Stimulated activated CD8-positive, alpha-beta memory T cell treated with anti-CD3 and anti-CD28 coated beads, Interleukin-15, amount 100 ng/mL, for 48 hours (primary cell): ENCODE measurements at places on chromosomes 11 and 22.

GRCh38 chr11:102293873-102294601 is 23.2 kb upstream of the BIRC3 start:
- no peak for DNase-seq

DNA sequence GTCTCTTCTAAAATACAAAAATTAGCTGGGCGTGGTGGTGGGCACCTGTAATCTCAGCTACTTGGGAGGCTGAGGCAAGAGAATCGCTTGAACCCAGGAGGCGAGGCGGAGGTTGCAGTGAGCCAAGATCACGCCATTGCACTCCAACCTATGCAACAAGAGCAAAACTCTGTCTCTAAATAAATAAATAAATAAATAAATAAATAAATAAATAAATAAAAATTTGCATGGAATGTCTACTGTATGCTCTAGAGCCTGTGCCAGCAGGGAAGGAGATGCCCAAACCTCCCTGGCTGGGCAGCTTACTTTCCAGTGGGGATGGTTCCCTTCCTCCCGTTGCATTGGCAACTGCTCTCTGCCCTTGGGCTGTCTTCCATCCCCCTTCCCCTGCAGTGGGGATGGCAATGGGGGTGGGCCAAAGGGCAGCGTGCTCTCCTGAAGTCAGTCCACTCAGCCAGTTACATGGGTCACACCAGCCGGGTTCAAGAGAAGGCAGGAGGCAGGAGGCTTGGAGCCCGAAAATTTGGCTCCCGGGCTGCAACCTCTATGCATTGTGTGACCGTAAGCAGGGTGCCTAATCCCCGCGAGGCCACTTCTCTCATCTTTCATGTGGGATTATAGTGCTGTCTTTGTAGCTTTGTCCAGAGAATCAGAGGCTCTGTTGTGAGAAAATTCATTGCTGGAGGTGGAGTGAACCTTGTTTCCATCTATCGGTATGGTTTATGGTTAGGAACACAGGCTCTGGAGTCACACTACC is 1.4 kb upstream of the LRRC10B start:
- DNase-seq: no peak

- DNase-seq: no peak
Observed at GRCh38 chr22:36733271-36733670, 29.7 kb upstream of the CACNG2 start.

DNA sequence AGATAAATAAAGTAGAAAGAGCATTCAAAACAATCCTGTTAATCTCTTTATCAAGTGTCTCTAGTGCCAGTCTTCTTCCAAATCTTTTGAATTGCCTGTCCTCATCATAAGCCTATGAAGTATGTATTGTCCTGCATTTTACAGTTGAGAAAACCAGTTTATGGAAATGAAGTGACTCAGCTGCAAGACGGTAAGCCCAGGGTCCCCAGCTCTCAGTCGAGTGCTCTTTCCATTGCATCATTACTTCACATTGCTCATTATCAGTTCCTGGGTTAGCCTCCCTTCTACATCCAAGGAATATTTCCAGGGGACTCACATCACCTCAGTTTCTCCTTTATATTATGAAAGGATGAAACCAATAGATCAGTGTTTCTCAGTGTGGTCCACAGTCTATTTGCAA is 9.1 kb upstream of the P4HA3 start:
- DNase-seq: no peak

DNA sequence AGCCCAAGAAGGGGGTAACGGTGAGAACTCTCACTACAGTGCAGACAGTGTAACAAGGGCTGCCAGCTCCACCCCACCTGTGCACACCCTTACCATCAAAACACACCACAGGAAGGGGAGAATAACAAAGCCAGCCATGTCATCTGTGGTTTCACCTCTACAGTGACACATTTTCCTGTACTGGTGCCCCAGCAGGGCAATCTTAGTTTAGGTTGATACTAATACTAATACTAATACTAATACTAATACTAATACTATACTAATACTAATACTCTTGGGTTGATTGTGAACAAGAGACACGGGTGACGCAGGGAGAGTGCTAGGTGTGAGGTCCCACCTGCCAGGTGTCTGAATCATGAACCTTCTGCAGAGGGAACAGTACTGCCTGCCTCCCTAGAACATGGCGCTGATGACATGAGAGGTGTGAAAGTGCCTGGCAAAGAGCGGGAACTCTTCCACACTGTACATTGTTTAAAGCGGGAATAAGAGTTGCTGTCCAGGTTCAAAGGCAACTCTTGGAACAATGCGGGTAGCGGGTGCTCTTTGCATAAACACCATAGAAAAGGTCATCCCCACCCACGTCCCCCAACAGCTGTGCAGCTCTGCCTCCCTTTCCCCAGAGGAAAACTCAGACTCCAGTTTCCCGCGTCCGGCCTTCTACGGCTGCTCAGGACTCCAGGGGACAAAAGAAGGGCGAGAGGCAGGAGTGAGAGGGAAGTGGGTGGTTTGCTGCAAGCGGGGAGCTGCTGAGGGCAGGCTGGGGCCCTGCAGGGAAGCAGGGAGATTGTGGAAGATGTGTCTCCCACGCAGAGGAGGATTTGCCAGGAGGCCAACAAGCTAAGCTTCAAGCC is 25.0 kb upstream of the TMPRSS4 start:
- peak; percentile 54 for DNase-seq

GRCh38 chr11:16945671-16946469 is 68.3 kb downstream of the PLEKHA7 start:
- peak; percentile 42 for DNase-seq

DNA sequence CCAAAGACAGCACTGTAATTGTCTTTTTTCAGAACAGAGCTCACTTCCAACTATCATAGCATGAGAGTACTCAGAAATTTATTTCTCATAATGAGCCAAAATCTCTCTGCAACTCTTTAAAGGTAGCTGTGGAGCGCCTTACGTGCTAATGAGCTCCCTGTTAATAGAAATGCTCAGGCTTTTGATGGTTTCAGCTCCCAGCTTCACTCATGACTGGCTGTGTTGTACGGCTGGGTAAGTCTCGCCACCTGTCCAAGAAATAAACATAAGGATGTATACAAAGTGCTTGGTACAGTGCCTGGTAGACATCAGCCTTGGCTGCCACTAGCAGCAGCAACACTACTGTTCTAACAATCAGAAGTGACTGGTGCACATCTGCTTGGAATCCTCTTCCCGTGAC is 109.4 kb downstream of the LDLRAD3 start:
- no peak for DNase-seq

DNA sequence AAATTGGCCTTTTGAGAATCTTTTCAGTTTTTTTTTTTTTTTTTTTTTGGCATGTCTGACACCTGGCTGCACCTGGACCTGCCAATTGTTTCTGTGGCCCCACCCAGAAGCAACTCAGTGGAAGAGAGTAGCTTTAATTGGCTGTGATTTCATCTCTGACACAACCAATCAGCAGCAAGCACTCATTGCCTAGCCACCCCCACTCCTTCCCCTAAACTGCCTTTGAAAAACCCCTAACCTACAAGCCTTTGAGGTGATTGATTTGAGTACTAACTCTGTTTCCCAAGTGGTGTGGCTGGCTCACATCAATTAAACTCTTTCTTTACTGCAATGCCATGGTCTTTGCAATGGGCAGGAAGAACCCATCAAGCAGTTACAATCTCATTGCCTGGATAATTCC is 98.2 kb upstream of the CHORDC1 start:
- DNase-seq: no peak

DNA sequence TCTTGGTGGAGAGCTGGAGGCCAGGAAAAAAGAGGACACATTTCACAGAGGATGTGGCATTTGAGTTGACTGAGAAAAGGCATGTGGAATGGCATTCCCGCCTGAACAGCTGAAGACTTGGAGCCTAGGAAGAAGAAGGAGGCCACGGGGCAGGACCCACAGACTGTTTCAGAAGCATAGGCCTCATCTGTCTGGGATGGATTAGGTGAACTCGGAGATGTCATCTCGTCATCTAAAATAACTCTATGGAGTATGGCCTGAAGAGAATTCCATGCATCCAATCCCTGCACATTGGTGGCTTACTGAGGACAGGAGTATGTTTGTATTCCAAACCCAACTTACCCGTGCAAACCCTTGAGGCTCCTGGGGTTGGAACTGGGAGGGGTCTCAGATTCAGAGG is 16.4 kb downstream of the SPATA19 start:
- no peak for DNase-seq

DNA sequence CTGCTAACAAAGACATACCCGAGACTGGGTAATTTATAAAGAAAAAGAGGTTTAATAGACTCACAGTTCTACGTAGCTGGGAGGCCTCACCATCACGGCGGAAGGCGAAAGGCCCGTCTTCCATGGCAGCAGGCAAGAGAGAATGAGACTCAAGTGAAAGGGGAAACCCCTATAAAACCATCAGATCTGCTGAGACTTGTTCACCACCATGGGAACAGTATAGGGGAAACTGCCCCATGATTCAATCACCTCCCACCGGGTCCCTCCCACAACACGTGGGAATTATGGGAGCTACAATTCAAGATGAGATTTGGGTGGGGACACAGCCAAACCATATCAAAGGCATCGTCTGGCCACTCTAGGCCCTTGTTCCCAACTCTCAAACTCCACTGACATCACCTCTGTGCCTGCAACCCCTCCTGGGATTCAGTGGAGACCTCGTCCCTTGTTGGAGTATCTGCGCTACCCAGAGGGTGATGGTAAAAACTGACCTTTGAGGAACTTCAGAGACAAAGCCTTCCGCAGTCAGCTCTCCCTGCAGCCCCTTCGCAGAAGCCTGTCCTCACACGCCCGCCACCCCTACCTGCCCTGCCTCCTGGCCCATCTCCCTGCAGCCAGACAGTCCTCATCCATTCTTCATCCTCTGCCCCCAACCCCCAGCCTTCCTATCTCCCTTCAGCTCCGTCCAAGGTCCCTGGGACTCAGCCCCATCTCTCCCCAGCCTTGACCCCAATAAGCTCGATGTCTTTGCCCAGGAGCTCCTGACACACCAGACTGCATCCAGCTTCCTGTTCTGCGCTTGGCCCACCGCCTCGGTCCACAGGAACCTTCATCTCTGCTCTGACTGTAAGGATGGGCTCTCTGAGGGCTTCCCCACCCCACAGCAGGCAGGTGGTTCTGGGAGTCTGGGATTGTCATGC is 15.8 kb downstream of the CCND1 start:
- DNase-seq: no peak

DNA sequence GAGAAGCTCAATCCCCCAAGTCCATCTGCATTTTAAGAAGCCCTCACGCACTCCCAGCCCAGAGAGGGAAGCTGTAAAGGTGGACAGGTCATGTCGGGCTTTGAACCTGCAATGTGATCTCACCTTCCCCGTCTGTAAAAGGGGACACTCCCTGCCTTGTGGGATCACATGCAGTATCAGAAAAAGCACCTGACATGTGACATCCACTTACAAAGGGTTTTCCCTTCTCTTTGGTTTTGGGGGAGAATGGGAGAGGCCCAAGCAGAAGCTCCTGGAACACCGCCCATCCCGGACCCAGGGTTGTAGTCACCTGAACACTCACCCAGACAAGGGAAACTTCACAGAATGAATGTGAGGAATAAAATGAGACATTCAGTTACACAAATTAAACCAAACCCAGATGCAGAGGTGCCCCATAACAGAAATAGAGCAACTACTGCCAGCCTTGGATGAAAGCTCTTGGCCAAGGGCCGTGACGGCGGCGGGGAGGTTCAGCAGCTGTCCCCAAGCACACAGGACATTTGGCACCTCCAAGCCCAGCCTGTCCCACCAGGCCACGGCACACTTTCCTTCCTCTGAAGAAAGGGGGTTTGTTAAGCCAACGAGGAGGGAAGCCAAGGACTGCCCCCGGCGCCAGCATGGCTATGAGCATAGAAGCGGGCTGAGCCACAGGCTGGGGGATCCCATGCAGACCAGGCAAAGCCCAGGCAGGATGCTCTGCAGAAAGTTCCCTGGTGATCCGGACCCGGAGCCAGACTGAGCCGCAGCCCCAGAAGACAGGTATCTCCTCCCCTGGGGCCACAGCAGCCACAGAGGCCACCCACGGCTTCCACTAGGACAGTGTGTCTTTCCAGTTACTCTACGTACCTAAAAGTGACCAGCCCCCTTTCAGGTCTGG is 3.8 kb downstream of the BID start:
- DNase-seq: no peak

- DNase-seq: no peak
Observed at GRCh38 chr11:15745266-15745665, 611.1 kb downstream of the SOX6 start.

DNA sequence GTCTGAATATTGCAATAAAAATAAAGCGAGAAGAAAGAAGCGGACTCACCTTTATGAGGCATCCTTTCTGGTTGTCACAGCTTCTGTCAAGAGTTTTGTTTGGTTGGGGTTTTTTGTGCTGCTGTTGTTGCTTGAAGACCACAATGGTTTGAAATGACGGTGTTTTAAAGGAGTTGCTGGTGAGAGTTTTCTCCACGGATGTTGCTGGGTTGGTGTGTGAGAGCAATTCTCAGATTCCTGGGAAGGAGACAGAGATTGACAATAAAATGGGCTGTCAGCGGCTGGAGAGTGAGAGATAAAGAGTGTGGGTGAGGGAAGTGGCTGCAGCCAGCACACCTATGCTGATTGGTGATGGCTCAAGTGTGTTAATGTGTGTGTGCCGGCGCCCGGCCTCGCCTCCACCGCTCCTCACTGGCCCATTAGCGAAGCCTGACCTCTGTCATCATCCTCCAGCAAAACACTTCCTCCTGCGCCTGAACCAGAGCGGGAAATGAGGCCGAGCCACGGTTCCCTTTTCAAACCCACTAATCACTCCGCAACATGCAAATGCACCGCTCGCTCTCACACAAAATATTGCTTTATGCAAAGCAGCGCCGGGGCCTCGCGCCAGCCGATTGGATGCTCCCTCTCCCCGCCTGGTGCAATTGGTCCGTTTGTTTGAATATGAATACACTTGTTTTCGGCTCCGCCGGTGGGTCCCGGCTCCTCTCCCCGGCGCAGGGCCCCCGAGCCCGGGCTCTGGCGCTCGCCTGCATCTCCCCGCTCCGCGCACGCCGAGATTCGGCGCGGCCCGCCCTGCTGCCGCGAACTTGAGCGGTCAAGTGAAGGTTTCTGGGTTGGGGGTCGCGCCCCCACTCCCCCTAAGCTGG is at the start of gene PAX6:
Gene PAX6, minus strand, starts transcription at position 544 of the 869 bp plus-strand sequence. CDS start 4,911 bp downstream, outside the sequence.
- no peak for DNase-seq

DNA sequence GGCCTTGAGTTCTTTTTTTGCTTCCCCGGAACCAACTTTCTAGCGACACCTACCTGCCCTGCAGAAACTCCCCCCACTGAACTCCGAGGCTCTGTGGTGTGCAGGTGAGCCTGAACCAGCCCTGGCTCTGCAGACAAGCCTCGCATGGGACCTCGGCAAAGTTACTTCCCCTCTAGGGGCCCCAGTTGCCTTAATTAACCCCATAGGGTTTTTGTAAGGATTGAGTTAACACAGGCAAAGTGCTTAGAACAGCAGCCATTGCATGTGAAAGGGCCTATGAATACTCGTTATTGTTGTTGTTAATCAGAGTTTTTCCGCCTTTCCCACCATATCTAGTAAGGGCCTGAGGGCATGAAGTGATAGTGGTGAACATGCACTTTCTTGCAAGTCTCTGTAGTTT is 12.6 kb upstream of the SYT13 start:
- DNase-seq: no peak
